CD4-positive, alpha-beta T cell treated with Interferon alpha-2 for 1 hour (primary cell): ENCODE measurements at places on chromosomes 6 and 20.

GRCh38 chr6:45635284-45635867, 257.6 kb upstream of the SUPT3H start:
- no peak for DNase-seq

DNA sequence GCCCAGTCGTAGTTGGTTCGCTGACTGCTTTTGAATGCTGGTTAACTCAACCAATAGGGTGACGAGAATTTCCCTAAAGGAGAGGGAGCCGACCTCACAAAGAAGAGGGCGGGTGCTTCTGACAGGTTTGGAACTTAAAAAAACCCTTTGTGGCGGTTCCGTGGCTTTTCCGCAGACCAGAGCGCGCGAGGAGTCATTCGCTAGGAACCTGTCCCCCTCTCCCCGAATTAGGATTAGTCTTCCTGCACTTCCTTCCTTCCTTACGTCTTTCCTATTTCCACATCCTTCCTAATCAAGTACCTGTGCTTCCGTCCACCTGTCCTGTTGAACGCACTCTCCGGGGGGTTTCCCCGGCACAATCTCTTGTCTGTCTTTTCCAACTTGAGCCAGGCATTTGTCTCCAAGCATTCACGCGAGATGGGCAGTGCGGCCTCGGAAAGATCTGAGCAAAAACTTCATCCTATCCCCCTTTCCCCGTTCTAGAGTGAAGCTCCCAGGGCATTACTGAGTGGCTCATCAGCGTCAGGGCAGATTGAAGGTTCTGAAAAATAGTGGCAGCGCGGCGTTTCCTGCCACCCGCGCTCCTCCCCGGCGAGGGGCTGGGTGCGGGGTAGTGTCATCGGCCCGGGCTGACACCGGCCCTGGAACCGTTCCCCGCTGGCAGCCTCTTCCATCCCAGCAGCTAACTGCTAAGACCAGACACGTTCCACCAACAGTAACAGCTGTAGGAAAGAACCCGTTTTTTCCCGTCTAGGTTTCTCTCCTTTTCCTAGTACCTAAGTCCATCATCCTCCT, 1.5 kb upstream of the STXBP5 start:
- DNase-seq, result peak; percentile 89

GRCh38 chr6:97222903-97223302, 60.1 kb downstream of the MMS22L start:
- DNase-seq, result no peak

- DNase-seq, result no peak
Measured at GRCh38 chr6:105495515-105495914, 92.6 kb upstream of the PREP start.

DNA sequence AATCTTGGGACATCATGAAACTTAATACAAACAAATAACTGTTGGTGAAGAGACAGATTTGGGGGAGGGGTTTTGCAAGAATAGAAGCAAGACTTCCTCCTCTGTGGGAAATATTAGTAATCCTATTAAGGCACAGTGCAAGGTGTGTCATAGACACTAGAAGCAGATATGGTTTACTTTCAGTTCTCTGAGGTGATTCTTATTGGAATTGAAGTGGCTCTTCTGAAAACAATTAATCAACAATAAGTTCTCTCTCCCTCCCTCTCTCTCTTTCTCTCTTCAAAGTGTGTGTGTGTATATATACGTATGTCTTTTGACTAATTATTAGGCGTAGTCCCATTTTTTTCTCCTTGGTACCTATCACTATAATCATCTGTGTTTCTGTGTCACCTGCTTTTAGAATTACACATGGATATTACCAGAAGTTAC, 99.8 kb downstream of the HIVEP2 start:
- no peak for DNase-seq

DNA sequence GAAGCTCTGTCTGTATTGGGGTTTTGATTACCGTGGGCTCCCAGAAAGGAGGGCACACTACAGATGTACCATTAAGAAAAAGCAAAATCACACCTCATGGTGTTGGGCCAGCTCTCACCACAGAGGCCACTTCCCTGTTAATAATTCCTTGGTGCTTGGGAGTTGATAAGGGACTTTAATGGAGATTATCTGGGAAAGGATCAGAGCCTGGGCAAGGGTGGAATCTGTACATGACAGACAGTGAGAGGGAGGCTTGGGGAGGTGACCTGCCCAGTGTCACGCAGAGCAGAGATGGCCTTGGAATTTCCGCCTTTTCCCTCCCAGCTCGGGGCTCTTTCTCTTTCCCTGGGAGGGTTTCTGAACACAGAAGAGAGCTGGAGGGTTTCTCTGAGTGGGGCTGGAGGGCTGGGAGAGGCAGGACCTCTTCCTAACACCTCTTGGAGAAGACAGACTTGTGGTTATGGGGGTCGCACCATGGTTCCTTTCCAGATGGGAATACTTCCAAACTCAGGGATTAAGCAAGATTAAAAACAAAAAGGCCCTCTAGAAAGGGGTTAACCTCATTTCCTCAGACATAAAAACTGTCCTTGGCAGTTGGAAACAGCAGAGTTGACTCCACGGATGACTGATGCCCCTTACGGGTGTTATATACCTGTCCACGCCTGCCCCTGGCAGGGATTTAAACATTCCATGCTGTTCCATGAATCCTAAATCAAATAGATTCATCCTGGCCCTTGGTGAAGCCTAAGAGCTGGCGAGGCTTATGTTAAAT, 16.8 kb upstream of the KCNK16 start:
- no peak for DNase-seq

DNA sequence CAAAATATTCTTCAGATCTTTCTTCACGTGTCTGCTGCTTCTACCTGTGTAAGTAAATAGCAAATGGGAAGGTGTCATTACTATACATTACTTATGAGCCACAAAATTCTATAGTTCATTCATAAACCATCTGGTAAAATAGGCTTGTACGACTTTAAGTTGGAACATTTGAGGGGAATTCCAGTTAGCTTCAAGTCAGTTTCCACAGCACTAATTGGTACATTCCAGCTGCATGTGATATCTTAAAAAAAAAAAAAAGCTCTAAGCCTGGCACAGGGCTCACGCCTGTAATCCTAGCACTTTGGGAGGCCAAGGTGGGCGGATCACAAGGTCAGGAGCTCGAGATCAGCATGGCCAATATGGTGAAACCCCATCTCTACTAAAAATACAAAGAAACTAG, 23.1 kb upstream of the TFAP2B start:
- DNase-seq, result no peak

GRCh38 chr20:19453862-19454261, 241.4 kb downstream of the SLC24A3 start:
- DNase-seq, result no peak
